Kidney (tissue), 22 donors: ENCODE measurements at places on chromosomes 13 and 19. TPM values are rescaled to one million over a fixed set of nuclear protein-coding genes. Genes with fewer than 3 reads are reported as not detected.
A peak's percentile ranks its signal among the peaks of the same experiment; 100 is the strongest.

Gene MEIS3
- 3.8 TPM for polyA plus RNA-seq

DNA sequence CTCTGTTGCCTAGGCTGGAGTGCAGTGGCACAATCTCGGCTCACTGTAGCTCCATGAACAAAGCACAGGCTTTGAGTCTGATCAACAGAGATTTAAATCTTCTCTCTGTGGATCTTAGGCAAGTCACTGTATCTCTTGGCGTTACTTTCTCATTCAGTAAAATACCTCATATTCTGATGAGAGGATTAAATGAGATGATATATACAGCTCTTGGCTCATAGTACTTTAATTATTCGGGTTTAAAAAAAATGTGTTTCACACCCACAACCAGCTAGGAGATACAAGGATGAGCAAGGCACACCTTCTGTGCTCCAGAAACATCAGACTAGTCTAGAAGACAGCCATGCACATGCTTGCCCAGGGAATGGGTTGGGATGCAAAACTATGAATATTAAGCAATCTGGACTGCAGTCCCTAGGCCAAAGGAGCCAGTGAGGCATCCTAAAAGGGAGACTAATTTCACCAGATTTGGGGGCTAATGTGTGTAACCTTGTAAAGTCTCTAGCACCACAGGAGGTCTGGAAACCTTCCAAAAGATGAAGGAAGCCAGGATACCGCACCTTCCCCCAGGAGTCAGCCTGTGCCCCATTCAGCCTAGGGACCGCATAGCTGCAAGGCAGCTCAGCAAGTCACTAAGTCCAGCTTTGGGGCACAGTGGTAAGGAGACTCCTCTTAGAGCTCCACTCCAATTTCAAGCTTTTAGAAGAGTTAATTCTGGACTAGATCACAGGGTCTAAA lies 2.5 kb downstream of the VPS36 start:
- no peak for DNase-seq

- DNase-seq = no peak
Measured at GRCh38 chr19:7336321-7336973, 12.3 kb upstream of the ARHGEF18 start.

- no peak for DNase-seq
Measured at GRCh38 chr19:47507924-47508553, 6.8 kb downstream of the NAPA start.

DNA sequence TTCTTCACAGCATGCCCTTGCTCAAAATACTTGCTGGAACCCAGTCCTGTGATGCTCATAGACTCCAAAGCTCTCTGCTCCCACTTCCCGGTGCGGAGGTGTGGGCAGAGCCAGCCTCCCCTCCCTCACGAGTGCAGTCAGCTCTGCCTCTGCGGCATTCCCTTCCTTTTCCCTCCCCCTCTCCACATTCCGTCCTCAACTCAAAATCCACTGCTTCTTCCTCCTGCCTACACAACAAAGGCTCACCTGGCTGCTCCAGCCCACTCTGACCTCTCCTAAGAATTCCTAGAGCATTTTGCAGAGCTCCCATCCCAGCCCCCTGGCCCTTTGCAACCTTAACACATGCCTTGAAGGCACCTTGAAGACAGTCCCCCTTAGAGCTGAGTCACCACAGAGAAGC lies 527.9 kb downstream of the MYO16 start:
- DNase-seq = peak; percentile 28

Gene PALM
- 92.3 TPM for polyA plus RNA-seq

DNA sequence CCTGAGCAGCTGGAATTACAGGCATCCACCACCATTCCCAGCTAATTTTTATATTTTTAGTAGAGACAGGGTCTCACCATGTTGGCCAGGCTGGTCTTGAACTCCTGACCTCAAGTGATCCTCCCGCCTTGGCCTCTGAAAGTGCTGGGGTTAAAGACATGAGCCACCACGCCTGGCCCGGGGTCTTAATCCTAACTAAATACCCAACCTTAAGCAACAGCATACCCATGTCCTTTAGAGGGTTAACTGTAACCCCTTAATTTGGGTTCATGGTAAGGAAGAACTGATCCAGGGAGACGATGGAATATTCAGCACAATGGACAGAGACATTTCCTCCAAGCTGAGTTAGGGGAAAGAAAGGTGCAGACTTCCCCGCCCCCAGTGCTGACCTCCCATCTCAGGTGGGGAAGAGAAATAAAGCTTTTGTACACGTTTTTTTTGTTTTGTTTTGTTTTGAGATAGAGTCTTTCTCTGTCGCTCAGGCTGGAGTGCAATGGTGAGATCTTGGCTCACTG lies 8.7 kb upstream of the GALP start:
- DNase-seq = peak; percentile 68

DNA sequence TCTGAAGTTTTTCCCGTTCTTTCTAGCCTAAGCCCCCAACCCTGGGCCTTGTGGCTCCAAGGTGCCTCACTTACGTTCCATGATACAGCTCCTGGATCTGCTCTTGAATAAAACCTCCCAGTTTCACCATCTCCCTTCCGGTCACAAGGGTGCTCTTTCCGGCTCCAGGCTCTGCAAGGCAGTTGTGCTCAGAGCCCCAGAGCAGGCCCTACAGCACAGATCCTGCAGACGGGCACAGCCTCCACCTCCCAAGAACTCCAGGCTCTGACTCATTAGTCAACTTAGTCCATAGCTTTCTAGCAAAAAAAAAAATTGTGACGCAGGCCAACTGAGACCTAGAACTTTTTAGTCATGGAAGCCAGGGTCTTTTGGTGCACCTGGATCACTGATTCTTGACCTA lies 33.9 kb upstream of the SLC7A10 start:
- DNase-seq = no peak

DNA sequence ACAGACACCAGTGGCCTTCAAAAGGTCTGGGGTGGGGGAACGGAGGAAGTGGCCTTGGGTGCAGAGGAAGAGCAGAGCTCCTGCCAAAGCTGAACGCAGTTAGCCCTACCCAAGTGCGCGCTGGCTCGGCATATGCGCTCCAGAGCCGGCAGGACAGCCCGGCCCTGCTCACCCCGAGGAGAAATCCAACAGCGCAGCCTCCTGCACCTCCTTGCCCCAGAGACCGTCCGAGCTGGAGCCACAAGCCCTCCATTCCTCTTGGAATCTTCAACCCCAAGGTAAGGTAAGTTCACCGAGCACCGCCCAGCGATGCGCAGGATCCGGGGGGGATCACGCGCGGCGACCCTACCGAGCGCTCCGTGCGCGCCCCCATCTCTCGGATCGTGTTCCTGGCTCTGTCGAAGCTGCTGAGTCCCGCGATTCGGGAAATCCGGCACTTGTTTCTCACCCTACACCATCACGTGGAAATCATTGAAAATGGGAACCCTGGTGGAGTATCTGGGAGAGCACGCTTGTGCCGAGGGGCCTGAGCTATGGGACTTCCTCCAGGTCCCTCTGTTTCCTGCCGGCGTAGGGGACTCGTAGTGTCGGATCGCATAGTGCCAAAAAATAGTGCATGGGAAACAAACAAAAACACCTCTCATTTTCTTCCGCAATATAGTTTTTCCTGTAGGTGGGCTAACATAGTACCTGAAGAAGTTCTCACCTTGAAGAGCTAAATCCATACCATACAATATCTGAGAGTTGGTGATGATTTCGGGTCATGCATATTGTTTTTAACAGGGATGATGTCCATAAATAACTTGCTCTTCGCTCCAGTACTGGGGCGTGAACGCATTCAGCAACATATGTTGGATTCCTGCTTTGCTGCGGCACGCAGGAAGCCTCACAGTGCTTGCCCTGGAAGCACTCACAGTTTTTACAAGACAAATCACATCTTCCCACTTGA lies 9.3 kb downstream of the PDX1 start:
- DNase-seq = no peak

DNA sequence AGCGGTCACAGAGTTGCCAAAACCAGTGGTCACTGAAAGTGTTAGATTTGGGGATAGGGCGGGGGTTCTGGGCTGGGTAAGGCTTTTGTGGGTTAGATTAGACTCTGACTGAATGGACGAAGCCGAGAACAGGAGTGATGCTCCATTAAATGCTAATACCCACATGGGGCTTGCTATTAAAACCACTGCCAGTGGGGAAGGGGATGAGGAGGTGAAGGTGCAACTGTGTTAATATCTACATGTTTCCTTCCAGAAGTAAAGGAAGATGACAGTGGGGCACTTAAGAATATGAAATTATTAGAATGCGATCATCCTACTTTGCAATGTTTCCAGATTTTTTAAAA lies 573 bp upstream of the ZNF614 start:
- no peak for DNase-seq

Gene INSL3
- polyA plus RNA-seq = not detected

DNA sequence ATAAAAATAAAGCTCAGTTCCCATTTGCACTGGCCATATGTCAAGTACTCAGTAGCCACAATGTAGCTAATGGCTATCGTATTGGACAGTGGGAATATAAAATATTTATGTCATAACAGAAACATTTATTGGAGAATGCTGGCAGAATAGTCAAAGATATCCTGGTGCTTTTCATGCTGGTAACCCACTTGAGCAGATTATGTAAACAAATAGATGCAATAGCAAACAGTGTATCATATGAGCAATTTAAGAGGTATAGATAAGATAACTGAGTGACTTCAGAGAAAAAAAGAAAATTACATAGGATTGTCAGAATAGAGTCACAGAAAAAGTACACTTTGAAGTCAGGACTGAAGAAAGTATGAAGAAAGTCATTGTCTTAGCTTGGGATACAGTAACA lies 426.6 kb downstream of the NDFIP2 start:
- no peak for DNase-seq

Gene MYO16
- polyA plus RNA-seq = 0.43 TPM

GRCh38 chr13:99671746-99672145 lies 170.5 kb downstream of the TM9SF2 start:
- DNase-seq = no peak

GRCh38 chr13:112454648-112455334 lies 78.6 kb downstream of the SPACA7 start:
- DNase-seq = no peak

Gene CGB1
- not detected for polyA plus RNA-seq

GRCh38 chr13:28347456-28348371 lies 147.2 kb downstream of the FLT1 start:
- DNase-seq = no peak

DNA sequence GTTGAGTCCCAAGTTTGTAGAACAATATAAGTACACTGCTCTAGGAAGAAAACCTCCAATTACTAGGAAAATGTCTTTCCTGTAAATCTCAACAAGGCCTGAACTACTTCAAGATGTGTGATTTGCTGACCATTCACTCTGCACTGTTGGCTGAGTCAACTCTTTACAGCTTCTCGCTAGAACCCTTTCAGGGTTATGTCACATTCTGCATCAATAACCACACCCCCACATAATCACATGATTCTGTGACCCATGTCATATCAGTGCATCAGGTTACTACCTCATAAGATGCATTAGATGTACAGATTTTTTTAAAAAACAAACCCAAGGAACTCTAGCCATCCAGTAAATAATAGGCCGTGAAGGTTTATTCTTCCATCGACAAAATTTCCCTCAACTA lies 16.1 kb upstream of the DCLK1 start:
- no peak for DNase-seq

Gene A1BG
- polyA plus RNA-seq = 19.0 TPM

- no peak for DNase-seq
Measured at GRCh38 chr13:31029102-31029501, 96.6 kb downstream of the TEX26 start.

Gene CPB2
- not detected for polyA plus RNA-seq

GRCh38 chr13:77143431-77143830 lies 116.5 kb upstream of the FBXL3 start:
- no peak for DNase-seq

Gene LRP3
- polyA plus RNA-seq = 13.9 TPM

DNA sequence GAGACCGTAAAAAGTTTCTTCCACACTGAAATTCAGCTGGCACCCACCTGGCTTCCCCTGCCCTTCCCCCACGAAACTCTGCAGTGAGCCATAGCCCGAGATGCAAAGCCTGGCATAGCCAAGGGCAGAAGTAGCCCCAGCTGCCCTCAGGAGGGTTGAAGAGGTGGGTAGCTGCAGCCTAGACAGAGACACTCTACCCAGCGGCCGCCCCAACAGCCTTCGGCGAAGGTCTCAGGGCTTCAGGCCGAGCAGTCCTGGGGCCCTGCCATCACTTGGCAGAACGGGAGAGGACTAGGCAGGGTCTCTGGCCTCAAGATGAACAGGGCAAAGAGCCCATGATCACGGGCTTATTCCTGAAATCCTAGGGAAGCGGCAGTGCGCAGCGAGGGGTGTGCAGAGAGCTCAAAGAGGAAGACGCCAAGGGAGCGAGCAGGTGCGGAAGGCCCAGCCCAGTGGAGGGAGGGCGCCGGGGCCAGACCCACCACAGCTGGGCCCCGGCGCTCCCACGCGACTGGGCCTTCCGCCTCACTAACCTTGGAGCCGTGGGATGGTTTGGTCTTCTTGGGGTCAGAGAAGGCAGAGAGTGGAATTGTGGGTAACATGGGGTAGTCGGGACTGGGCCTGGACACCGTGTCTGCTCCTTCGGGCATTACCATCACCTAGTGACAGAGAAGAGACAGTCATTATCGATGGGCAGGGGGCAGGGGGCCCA lies 53.2 kb downstream of the MLLT1 start:
- DNase-seq = peak; percentile 81

- DNase-seq = no peak
Measured at GRCh38 chr13:73910733-73911132, 223.5 kb downstream of the KLF12 start.

DNA sequence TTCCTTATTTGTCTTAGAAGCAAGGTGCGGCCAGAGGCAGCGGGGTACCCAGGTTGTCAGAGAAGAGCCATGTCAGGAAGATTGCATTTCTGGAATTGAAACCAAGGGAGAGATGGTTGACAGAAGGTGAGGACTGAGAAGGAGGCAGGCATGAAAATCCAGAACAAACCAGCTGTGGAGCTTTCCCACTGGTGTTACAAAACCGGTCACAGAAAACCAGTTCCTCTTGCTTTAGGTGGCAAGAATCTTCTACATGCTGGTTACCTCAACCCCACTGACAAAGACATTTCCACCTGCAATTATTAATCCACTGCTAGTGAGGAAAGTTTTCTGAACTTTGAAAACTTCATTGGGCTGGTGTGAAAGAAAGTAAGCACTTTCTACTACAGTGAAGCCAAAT lies 64.0 kb upstream of the MED4 start:
- peak; percentile 9 for DNase-seq

Gene ZNF585A
- 25.8 TPM for polyA plus RNA-seq

DNA sequence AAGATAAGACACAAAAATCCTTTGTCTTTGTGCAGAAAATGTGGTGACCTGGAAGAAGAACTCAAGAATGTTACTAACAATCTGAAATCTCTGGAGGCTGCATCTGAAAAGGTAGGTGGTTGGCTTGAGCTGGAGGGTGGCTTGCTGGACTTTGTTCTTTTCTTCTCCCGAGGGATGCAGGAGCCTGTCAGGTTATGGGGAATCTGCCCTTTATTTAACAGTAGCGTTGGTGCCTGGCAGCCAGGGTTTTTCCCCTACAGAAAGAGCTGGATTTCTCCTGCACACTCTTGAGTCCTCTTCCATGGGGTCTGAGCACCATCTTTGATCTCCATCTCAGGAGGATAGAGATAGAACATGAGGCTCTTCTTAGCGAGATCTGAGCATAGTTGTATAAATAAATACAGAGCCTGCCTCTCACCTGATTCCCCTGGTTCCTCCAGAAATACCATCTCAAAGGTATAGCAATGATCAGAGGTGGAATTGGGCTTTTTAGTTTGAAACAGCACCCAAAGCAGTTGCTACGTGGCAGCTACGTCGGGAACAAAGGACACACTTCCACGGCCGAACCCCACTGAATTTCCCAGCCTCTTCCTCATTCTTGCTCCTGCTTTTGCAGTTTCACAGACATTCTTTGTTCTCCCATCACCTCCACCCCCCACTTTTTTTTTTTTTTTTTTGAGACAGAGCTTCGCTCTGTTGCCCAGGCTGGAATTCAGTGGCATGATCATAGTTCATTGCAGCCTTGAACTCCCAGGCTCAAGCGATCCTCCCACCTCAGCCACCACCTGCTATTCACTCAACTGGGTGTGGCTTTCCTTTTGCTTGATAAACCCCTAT lies 12.9 kb downstream of the TPM4 start:
- DNase-seq = peak; percentile 80
